ENCODE measurements at places on chromosomes 2 and 18.

DNA sequence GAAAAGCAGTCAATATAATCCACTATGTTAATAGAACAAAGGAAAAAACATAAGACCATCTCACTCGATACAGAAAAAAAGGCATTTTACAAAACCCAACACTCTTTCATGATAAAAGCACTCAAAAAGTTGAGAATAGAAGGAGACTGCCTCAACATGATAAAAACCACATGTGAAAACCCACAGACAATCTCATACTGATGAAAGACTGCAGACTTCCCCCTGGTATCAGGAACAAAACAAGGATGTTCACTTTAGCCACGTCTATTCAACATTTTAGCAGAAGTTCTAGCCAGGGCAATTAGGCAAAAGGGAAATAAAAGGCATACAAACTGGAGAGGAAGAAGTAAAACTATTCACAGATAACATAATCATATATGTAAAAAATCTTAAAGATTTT lies 285.9 kb downstream of the EIPR1 start:
- no peak for DNase-seq

DNA sequence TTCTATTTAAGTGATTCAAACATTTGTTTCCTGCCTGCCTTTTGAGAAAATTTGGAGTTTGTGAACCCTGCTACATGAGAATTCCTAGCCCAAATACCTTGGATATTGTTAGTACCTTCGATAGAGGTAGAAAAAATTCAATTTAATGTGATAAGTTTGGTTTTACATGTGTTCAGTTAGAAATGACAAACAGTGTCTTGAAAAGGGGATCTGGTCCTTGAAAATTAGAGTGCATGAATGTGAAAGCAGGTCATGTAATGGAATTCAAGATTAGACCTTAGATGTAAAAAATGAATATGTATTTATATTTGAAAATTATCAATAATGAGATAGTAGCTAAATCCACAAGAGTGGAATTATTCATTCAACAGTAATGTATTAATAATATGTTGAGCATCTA lies 70.5 kb downstream of the PIK3C3 start:
- DNase-seq = no peak

DNA sequence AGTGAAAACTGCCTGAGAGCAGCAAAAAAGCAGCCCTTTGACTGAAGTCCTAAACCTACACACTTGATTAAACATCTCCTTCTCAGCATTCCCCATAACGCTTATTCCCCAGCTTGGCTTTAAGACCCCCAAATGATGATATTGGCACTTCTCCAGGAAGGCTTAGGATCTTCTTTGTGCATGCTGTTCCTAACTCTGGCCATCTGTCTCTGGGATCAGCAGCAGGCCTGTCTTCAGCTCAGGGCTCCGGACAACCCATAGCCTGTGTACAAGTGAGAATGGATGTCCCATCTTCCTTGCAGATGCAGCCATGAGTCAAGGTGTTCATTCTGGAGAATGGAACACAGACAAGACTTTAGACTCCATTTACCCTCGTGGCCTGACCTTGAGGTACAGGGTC lies 81.6 kb upstream of the TMEM17 start:
- no peak for DNase-seq

DNA sequence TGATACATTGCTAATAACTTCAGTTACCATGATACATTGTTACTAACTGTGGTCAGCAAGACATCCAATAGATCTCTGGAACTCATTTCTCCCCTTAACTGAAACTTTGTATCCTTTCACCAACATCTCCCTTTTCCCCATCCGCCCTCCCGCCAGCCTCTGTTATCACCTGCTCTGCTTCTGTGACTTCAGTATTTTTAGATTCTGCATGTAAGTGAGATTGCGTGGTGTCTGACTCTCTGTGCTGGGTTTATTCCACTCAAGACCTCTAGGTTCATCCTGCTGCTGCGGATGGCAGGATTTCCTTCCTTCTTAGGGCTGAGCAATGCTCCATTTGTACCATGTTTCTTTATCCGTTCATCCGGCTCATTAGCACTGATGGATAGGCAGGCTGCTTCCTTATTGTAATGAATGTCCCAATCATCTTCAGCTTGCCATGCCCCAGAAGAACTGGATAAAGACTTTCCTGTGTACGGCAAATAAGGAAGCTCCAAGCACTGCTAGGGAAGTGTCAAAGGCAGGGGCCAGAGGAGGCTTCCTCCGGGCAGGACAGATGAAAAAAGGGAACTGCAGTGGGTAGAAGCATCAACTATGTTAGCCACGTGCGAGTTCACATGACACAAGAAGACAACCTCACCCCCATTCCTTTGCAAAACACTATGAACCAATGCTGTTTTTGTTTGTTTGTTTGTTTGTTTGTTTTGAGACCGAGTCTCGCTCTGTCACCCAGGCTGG lies 113.4 kb downstream of the EIPR1 start:
- no peak for DNase-seq

DNA sequence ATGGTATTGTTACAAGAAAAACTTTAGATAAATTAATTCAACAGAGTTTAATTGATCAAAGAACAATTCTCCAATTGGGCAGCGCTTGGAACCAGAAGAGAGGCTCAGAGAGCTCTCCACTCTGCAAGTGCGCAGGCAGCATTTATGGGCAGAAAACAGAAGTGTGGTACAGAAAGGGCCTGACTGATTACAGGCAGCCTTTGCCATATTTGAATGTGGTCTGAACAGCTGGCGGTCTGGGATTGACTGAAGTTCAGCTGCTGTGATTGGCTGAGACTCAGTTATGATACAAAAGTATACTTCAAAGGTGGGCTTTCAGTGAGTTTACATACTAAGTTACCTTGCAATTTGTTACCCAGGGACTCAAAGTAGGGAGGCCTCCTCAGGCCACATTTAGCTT lies 301.3 kb upstream of the ID2 start:
- no peak for DNase-seq

DNA sequence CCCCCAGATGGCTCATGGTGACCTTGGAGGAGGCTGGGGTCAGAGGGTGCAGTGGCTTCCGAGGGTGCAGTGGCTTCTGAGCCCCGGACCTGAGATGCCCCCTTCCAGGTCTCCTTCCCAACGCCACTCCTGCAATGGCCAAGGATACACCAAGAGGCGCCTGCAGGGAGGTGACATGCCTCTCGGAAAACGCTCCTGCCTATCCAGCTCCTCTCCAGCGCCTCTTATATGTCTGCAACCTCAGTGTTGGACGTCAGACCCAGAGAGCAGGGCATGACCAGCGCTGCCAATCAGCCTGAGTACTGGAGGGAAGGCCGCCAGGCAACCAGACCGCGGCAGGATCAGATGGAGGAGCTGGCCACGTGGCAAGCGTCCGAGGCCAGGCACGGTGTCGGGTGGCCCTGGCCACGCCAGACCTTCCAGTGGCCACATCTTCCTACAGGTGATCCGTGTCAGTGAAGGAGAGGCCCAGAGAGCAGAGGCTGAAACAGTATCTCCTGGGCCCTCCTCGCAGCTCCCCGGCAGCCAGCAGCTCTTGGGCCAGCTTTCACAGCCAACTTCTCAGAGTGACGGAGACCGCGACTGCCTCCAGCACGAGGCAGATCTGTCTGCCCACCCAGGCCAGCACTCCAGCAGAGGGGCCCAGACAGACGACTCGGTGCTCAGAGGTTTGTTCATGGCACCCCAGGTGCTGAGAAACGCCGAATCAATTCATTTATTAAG lies 199.5 kb upstream of the SALL3 start:
- DNase-seq = no peak

DNA sequence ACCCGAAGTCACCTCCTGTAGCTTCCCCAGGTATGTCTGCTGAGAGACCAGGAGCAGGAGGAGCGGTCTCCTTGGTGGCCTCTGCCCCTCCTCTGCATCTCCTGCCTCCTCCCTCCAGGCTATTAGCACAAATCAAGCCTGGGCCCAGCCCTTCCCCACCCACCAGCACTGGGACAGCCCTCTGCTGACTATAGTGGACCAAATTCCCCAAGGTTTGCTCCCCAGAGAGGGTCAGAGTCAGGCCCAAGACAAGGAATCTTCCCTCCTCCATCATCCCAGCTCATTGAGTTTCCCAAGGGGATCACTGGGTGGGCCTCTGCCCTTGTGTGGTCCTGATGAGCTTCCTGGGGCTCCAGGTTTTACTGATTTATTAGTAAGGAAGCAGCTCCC lies 62.1 kb downstream of the EMILIN2 start:
- DNase-seq = no peak

GRCh38 chr2:146844226-146844990 lies 1000.4 kb upstream of the ACVR2A start:
- DNase-seq = no peak

GRCh38 chr2:133498662-133499585 lies 69.3 kb downstream of the NCKAP5 start:
- DNase-seq = no peak

- no peak for DNase-seq
Observed at GRCh38 chr2:104867813-104868504, 14.0 kb downstream of the POU3F3 start.

- no peak for DNase-seq
Observed at GRCh38 chr18:37483221-37483971, 82.2 kb downstream of the CELF4 start.

DNA sequence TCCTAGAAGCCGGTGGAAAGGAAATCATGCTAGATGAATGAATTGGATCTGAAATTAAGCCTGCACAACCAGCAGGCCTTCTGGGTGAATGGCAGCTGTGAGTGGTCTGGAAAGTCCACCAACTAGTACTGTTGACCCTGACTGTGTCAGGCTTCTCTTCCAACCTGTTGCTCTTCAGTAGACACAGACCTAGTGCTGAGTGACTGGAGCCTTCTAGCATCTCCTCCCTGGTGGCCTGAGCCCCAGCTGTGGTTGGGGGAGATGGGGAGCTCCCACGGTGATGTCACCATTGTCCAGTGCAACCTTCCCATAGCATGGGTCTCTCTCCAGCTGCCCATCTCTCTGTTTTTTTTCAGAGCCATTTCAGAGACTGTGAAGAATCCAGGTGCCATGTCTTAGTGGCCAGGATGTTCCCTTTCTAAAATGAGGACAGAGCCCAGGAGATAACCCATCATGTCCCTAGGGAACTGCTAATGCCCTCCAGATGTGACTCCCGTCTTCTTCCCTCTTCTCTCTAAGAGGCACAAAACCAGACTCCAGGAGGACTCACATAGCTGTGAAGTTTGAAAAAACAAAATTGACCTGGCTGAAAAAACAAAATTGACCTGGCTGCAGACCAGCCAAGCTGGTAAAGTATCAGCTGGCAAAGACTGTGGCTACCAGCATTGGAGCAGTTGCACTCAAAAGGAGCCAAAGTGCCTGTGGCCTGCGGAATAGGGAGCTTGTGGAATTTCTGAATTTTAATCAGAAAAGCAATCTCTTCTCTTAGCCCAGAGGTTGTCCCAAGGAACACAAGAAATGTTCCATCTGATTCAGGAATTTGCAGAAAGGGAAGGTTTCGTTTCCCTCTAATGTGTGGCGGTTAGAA lies 67.4 kb upstream of the RPL31 start:
- DNase-seq = no peak

DNA sequence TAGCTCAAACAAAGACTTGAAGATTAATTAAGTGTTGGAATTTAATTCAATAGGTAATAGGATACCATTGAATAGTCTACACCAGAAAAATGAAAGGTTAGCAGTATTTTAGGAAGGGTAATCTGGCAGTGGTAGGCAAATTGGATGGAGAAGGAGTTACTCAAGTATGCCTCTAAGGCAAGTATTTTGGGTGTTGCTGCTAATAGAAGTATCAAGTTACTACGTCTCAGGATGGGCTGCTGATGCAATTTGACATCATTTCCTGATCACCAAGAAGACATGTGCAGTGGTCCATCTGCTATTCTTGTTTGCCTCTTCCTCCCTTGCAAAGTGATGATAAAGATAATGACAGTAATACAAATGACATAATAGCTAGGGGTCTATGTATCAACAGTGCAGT lies 485.3 kb downstream of the TGIF1 start:
- DNase-seq = no peak

- DNase-seq = no peak
Observed at GRCh38 chr18:36412778-36413177, 115.3 kb downstream of the FHOD3 start.

DNA sequence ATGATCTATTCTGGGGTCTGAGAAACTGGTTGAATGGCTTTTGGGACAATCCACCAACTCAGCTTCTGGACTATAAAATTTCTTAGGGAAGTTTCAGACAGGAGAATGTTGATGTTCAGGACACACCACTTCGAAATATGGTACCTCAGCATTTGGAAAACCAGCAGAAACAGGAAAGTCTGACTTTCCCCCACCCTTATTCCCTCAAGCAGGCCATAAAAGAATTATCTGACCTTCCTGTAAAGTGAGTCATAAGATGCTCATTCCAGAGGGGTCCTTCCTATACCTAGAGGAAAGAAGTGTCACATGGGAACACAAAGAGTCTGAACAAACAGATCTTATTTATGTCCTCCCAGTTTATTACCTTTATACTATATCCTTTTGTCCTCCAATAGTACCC lies 415.0 kb downstream of the CPS1 start:
- DNase-seq = no peak
